ENCODE measurements at places on chromosomes 6 and 20.

DNA sequence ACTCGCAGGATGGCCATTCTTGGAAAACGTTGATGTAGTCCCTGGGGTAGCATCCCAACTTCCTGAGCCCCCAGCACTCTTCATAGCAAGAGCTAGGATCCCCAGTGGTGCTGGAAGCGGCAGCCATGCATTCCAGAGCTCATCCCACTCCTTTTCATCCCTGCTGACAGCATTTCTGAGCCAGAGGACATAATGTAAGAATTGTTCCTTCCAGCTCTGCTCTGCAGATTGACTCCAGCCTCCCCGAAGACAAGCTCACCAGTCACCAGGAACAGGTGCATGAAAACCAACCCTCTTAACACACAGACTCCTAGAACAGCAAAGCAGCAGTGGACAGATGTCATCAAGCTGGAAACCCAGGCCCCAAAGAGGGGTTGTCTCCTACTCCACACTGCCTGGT is 3.8 kb downstream of the SLC13A3 start:
- no peaks in the 10 kb centered on the region for H3K4me1 ChIP-seq
- no peak overlapping the region for H3K27ac ChIP-seq
- no peaks in the 10 kb centered on the region for H3K27me3 ChIP-seq
- peak; percentile 46 for DNase-seq

DNA sequence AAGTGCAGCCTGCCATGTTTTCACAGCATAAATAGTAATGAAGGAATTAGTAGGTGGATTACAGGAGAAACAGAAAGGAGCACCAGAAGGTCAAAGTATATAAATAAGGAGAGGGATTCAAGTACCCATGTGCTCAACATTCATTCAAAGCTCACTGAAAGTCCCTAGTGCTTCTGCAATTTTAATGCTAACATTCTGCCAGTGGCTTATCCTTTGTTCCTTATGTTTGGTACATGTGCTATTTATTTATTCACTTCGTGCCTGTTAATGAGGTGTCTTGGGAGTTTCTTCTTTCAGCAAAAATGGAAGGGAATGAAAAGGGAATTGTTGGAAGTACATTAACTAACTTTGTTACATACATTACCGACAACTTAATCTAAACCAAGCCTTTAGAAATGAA is 105.7 kb downstream of the CRYBG1 start:
- no peak for DNase-seq
- H3K27ac ChIP-seq = no peak overlapping the region
- H3K36me3 ChIP-seq = no peaks in the 10 kb centered on the region
- no peaks in the 10 kb centered on the region for H3K4me1 ChIP-seq
- H3K27me3 ChIP-seq = no peaks in the 10 kb centered on the region

DNA sequence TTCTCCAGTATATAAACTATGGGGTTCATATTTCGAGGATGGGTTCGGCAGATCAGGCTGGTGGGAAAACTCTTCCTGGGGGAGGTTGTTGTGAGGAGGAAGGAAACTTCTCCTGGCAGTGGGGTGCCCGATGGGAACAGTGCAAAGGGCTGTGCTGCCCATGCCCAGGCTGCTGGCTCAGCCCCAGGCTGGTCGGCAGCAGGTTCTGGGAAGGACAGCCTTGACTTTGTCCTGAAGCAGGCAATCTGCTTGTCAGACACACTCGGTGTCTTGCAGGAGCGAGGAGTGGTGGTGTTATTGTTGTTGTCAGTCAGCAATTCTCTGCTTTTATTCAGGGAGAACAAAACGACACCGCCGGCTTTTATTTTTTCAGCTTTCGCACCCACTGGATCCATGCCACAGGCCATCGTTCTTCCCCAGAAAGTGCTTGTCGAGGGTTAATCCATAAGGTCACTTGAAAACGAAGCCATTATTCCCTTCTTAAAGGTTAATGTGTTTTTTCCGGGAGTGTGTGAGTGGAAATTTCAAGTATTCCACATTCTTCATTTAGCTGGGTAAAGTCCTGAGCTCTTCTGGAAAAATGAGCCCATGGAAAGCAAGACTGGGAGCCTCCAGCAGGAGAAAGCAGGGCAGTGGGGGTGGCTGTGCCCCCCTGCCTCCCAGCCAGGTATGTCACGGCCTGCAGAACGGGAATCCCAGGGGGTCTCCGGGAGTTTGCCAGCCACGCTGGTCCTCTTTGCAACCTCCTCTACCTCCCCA is 57.0 kb upstream of the STX16 start:
- no peaks in the 10 kb centered on the region for H3K36me3 ChIP-seq
- no peaks in the 10 kb centered on the region for H3K27me3 ChIP-seq
- H3K27ac ChIP-seq = no peak overlapping the region
- peaks cover 26% of the 10 kb centered on the region for H3K4me1 ChIP-seq
- no peak overlapping the region for H3K4me3 ChIP-seq

DNA sequence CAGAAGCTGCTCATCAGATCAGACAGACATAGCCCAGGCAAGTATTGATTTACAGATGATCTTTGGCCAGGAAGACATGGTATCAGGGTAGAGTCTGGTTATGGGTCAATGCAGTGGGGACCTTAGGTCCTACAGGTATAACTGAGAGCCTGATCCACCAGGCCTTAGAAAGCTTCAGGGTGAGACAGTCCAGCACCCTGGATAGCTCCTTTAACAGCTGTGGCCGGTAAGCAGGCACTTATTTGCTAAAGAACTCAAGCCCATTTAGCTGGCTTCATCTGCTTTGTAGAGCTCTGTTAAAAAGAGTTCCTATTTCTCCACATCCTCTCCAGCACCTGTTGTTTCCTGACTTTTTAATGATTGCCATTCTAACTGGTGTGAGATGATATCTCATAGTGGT is 39.6 kb downstream of the ESR1 start:
- H3K27ac ChIP-seq = no peak overlapping the region
- no peak for DNase-seq
- no peak overlapping the region for H3K4me3 ChIP-seq
- peaks cover 4% of the 10 kb centered on the region for H3K4me1 ChIP-seq

GRCh38 chr6:151698931-151699700 is 108.4 kb upstream of the ESR1 start:
- H3K4me3 ChIP-seq = no peak overlapping the region
- H3K27me3 ChIP-seq = no peaks in the 10 kb centered on the region

DNA sequence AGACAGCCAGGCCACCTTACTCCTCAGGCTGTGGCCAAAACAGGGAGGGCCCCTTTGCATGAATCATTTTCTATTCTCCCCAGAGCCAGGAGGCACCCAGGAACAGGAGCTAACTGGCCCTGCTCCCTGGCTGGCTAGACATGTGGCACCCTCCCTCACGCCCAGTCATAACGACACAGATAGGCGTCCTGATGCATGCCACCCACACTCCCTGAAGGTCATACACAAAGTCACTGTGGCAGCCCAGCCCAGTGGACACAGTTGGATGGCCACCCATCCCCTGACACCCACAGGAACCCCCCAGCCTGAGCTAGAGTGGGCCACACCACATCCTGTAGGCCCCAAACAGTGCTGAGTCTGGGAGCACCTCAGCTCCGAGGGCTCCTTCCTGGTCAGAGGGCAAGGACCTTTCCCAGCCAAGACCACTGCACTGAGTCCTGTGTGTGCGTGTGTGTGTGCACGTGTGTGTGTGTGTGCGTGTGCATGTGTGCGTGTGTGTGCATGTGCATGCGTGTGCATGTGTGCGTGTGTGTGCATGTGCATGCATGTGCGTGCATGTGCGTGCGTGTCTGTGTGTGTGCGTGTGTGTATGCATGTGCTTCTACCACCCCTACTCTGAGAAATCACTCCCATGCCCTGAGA is 21.6 kb downstream of the TFEB start:
- DNase-seq = no peak
- H3K27me3 ChIP-seq = no peaks in the 10 kb centered on the region
- no peaks in the 10 kb centered on the region for H3K36me3 ChIP-seq
- no peak overlapping the region for H3K4me3 ChIP-seq

DNA sequence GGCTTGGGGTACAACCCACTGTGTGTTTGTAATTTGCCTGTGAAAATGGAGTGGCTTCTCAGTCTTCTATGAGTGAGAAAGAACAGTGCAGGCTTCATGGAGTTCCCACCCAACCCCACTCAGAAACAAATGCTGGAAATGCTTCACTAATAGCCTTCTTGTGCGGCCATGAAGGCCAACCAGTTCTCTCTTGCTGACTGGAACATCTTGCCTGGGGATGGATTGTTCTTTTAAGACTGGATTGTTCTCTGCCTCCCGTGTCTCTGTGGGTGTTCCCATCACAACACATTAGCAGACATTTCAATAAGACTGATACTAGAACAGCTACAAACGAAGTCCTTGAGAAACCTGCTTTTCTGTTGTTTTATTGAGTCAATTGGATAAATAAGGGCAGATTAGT is 110.6 kb downstream of the PPP1R14C start:
- peaks cover 8% of the 10 kb centered on the region for H3K4me1 ChIP-seq
- no peaks in the 10 kb centered on the region for H3K36me3 ChIP-seq
- peak; percentile 42 for DNase-seq
- H3K4me3 ChIP-seq = no peak overlapping the region
- H3K27ac ChIP-seq = no peak overlapping the region
- H3K27me3 ChIP-seq = no peaks in the 10 kb centered on the region

- H3K36me3 ChIP-seq = no peaks in the 10 kb centered on the region
- H3K27ac ChIP-seq = no peak overlapping the region
- no peaks in the 10 kb centered on the region for H3K27me3 ChIP-seq
- DNase-seq = no peak
- H3K4me3 ChIP-seq = no peak overlapping the region
Measured at GRCh38 chr6:47481806-47482205, 4.2 kb downstream of the CD2AP start.

GRCh38 chr20:38724626-38725147 is 401 bp downstream of the SLC32A1 start:
- no peak overlapping the region for H3K27ac ChIP-seq
- H3K4me1 ChIP-seq = peaks cover 40% of the 10 kb centered on the region
- no peak overlapping the region for H3K4me3 ChIP-seq
- DNase-seq = no peak
- H3K27me3 ChIP-seq = peaks cover 47% of the 10 kb centered on the region
- H3K36me3 ChIP-seq = no peaks in the 10 kb centered on the region

GRCh38 chr20:34562641-34563040 is 4.1 kb downstream of the MAP1LC3A start:
- peaks cover 15% of the 10 kb centered on the region for H3K4me1 ChIP-seq
- no peaks in the 10 kb centered on the region for H3K27me3 ChIP-seq
- no peak for DNase-seq
- no peak overlapping the region for H3K4me3 ChIP-seq
- H3K27ac ChIP-seq = no peak overlapping the region

DNA sequence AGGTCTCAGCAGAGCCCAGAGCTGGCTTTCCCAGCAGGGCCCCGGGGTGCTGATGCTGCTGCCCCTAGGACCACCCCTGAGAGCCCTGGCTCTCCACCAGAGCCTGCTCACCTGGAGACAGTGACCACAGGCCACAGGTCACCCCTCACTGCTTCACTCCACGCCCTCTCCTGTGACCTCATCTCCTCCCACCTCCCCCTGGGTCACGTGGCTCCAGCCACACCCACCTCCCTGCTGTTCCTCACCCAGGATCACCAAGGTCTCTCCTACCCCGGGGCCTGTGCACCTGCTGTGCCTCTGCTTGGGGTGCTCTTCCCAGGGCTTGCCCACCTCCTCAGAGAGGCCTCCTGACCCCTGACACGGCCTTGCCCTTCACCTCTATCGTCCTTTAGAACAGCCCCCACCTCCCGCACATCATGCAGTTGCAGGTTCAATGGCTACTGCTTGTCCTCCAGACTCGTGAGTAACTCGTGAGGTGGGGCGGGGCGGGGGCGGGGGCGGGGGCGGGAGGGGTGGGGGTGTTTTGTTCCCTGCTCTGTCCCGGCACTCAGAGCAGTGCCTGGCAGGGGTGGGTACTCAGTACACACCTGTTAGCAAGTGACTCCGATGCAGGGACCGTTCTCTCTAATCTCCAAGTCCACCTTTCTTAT is 468.0 kb downstream of the PREX1 start:
- no peak overlapping the region for H3K27ac ChIP-seq
- no peak overlapping the region for H3K4me3 ChIP-seq
- H3K27me3 ChIP-seq = no peaks in the 10 kb centered on the region
- H3K36me3 ChIP-seq = no peaks in the 10 kb centered on the region

GRCh38 chr20:6501061-6501460 is 266.4 kb upstream of the BMP2 start:
- no peak overlapping the region for H3K4me3 ChIP-seq
- no peak for DNase-seq
- H3K27me3 ChIP-seq = no peaks in the 10 kb centered on the region
- H3K4me1 ChIP-seq = no peaks in the 10 kb centered on the region
- H3K27ac ChIP-seq = no peak overlapping the region

DNA sequence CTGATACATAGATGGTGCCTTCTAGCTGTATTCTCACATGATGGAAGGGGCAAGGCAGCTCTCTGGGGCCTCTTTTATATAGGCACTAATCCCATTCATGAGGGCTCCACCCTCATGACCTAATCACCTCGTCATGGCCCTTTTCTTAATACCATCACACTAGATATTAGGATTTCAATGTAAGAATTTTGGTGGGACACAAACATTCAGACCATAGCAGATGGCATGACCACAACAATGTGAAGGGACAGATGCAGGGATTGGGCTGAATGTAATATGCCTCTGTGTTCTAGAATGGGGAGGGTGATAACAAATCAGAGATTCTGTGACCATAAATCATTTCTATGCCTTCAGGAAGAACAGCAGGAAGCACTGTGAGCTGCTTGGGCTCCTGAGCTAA is 145.8 kb downstream of the LCA5 start:
- no peaks in the 10 kb centered on the region for H3K4me1 ChIP-seq
- DNase-seq = no peak
- H3K27me3 ChIP-seq = no peaks in the 10 kb centered on the region
- H3K36me3 ChIP-seq = no peaks in the 10 kb centered on the region

DNA sequence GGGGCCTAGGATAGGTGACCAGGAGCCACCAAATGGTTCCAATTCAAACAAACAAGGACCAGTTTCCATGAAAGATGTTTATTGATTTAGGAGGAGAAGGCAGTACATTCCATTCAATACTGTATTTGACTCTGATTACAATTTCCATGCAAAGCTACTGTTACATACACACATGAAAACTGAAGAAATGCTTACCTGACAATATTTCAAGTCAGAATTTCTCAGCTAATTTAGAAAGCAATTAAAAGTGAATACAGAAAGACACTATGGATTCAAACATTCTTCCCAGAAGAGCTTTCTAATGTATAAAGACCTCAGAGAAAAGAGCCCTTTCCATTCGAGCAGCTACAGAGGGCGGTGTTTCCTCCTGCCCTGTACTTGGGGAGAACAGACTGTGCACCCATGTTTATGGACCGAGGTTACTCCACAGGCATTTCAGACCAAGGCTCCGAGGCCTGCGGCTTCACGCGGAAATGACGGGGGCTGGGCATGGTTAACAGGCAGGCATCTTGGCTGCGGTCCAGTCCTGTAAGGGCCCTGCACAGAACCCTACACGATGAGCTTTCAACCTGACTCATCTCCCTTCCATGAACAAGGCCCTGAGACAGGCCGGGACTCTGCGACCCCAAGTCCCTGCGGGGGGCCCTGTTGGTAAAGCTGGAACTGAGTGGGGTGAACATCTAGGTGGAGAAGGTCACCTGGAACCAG is 25.7 kb upstream of the TCFL5 start:
- H3K27me3 ChIP-seq = no peaks in the 10 kb centered on the region
- peaks cover 46% of the 10 kb centered on the region for H3K36me3 ChIP-seq
- no peak overlapping the region for H3K27ac ChIP-seq
- H3K4me3 ChIP-seq = no peak overlapping the region
- H3K4me1 ChIP-seq = no peaks in the 10 kb centered on the region
- no peak for DNase-seq

GRCh38 chr6:155201461-155202226 is 62.2 kb upstream of the CLDN20 start:
- H3K4me3 ChIP-seq = no peak overlapping the region
- H3K27ac ChIP-seq = no peak overlapping the region
- no peaks in the 10 kb centered on the region for H3K27me3 ChIP-seq
- peaks cover 18% of the 10 kb centered on the region for H3K4me1 ChIP-seq
- no peaks in the 10 kb centered on the region for H3K36me3 ChIP-seq

GRCh38 chr6:146304181-146304580 is 239.5 kb upstream of the RAB32 start:
- H3K4me1 ChIP-seq = no peaks in the 10 kb centered on the region
- no peak overlapping the region for H3K27ac ChIP-seq
- H3K36me3 ChIP-seq = no peaks in the 10 kb centered on the region
- H3K4me3 ChIP-seq = no peak overlapping the region

All from vagina (tissue), 2 donors.